Esophagus squamous epithelium (tissue), 5 donors: ENCODE measurements at places on chromosomes 1 and 21. TPM values are rescaled to one million over a fixed set of nuclear protein-coding genes. Genes with fewer than 3 reads are reported as not detected.

DNA sequence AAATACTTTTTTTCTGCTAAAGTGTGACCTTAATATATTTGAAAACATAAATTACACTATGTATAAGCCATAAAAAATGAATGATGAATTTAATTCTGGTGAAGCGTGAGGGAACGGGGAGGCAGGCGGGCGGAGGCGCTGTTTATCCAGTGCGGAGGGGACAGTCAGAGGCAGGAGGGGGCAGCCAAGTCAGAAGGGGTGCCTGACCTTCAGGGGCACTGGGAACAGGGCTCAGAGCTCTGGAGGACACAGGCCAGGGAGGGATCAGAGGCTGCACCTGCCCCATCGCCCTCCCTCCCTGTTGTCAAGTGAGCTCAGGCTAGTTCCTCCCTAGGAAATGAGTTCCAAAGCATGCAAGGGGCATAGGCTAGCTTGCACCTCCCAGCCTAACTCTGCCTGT is 82.0 kb upstream of the CASZ1 start:
- no peak overlapping the region for H3K27ac ChIP-seq
- no peaks in the 10 kb centered on the region for H3K36me3 ChIP-seq
- no peaks in the 10 kb centered on the region for H3K27me3 ChIP-seq
- H3K4me3 ChIP-seq = no peak overlapping the region
- no peak for DNase-seq

GRCh38 chr1:159079525-159079924 is 3.0 kb upstream of the AIM2 start:
- H3K4me1 ChIP-seq = peaks cover 15% of the 10 kb centered on the region
- no peak for DNase-seq
- no peaks in the 10 kb centered on the region for H3K36me3 ChIP-seq
- H3K27me3 ChIP-seq = no peaks in the 10 kb centered on the region
- no peak overlapping the region for H3K27ac ChIP-seq
- no peak overlapping the region for H3K4me3 ChIP-seq

GRCh38 chr1:15504436-15504835 is 19.6 kb downstream of the CASP9 start:
- no peaks in the 10 kb centered on the region for H3K36me3 ChIP-seq
- no peaks in the 10 kb centered on the region for H3K4me1 ChIP-seq
- no peaks in the 10 kb centered on the region for H3K27me3 ChIP-seq

DNA sequence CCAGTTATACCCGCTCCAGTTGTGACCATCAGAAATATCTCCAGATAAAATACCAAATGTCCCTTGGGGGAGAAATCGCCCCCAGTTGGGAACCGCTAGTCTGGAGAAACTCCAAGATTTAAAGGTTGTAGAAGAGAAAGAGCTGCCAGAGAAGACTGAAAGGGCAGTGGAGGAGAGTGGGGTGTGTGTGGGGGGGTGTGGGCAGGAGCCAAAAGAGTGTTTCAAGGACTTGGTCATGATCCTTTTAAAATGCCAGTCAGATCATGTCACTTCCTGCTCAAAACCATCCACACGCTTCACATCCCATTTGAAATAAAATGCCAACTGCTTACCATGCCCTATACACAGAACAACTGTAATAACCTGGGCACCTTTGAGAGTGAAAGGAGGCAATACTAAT is 3.4 kb upstream of the HEYL start:
- H3K36me3 ChIP-seq = no peaks in the 10 kb centered on the region
- H3K4me1 ChIP-seq = peaks cover 7% of the 10 kb centered on the region
- DNase-seq = no peak

GRCh38 chr1:81377406-81377805 is 423.3 kb upstream of the ADGRL2 start:
- H3K27me3 ChIP-seq = no peaks in the 10 kb centered on the region
- no peak overlapping the region for H3K27ac ChIP-seq
- no peaks in the 10 kb centered on the region for H3K4me1 ChIP-seq

DNA sequence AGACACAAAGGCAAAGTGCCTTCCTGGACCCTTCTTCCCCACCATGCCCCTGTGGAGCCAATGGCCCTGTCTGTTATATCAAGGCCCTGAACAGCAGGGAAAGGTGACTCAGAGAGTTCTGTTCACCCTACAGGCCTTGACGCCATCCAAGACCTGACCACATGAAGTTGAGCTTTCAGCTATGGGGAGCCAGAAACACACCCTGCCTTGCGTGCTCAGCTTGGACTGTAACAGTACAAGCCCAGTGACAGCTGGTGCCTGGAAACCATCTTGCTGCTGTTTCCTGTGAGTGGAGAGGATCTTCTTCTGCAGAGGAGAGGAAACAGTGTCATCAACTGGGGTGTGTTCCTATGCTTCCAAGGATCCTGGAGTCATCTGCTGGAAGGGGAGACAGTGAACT is 165.0 kb upstream of the IRF2BP2 start:
- no peak overlapping the region for H3K27ac ChIP-seq
- H3K4me3 ChIP-seq = no peak overlapping the region
- no peak for DNase-seq
- H3K4me1 ChIP-seq = peaks cover 17% of the 10 kb centered on the region
- no peaks in the 10 kb centered on the region for H3K27me3 ChIP-seq

The CCDC27 gene
- total RNA-seq = not detected
